ENCODE measurements at places on chromosomes 13 and 19.

GRCh38 chr19:1650650-1651567 is 1.5 kb downstream of the TCF3 start:
- DNase-seq = no peak

- no peak for DNase-seq
Measured at GRCh38 chr13:29484796-29485195, 110.7 kb downstream of the SLC7A1 start.

DNA sequence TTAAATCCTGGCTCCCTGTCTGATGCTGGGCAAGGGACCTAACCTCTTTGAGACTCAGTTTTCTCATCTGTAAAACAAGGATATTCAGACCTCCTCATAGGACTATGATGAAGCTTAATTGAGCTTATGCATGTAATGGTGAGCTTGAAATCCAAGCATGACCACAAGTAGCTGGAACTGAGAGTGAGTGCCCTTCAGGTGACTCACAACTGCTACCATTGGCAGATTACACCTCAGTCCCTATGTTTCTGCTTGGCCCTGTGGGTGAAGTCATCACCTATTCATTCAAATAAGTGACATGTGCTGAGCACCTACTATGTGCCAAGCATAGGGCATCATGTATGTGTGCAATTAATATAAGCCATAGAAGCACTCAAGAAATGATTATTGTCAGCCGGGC is 25.7 kb downstream of the NOVA2 start:
- no peak for DNase-seq

GRCh38 chr19:54233941-54234340 is 8.6 kb downstream of the LILRA6 start:
- DNase-seq = no peak

DNA sequence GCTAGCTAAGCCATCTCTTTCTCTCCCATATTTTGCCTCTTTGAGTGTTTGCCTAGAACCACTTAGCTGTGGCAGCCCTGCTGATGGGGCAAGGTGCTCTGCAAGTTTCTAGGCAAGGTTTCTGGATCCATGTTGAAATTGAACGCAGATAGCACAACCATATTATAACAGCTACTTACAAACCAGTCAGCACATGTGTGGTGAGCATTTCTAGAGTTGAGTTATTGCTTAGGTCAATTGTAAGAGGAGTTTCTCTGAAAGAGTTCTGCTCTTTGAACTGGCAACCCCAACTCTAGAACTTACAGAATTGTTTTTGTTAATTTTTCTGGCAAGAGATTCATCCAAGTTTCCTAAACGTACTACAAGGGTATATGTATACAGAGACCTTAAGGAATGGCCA is 103.3 kb downstream of the GGACT start:
- DNase-seq = no peak

DNA sequence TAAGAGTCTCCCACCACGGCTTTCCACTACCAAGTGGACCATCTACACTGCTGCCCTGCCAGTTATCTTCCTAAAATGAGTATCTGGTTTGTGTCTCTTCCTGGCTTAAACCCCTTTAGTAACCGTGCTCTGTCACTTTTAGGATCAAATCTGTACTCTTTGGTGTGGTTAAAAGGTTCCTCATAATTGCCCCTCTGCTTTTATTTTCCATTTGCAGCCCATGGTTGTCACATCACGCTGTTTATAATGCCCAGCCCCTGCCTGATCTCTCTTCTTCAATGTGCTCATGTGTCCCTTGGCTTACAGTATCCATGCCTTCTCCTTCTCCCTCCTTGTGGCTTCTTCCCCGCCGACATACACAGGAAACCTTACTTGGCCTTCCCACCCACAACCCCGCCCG is 100.1 kb downstream of the DGKH start:
- DNase-seq = no peak

DNA sequence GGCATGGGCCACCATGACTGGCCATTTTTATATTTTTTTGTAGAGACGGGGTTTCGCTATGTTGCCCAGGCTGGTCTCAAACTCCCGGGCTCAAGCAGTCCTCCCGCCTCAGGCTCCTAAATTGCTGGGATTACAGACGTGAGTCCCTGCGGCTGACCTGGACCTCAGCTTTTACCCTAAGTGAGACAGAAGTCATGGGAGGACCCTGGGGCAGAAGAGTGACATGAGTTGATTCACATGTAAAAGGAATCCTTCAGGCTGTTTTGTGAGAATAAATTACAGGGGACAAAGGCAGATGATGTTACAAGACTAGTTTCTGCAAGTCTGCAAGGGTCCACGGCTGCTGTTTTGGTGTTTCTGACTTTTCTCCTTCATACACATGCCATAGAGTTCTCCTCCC is 2.6 kb upstream of the BCAM start:
- no peak for DNase-seq

GRCh38 chr13:108444448-108444847 is 174.9 kb downstream of the TNFSF13B start:
- DNase-seq = no peak

DNA sequence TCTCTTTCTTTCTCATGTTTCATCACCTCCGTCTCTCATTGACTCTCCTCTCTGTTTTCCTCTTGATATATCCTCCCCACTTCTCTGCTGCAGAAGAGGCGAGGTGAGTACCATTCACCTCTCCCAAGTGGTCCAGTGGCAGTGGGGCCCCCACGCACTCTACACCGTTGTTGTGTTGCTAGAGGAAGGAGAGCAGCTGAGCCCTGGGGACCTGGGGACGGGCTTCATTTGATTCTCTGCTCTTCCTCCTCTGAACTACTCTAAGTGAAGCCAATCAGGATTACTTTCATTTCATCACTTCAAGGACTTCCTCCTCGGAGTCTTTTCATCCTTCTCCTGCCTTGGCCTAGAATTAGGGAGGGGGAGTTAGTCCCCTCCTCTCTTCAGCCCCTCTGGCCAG is 64.6 kb downstream of the CCNE1 start:
- DNase-seq = no peak

DNA sequence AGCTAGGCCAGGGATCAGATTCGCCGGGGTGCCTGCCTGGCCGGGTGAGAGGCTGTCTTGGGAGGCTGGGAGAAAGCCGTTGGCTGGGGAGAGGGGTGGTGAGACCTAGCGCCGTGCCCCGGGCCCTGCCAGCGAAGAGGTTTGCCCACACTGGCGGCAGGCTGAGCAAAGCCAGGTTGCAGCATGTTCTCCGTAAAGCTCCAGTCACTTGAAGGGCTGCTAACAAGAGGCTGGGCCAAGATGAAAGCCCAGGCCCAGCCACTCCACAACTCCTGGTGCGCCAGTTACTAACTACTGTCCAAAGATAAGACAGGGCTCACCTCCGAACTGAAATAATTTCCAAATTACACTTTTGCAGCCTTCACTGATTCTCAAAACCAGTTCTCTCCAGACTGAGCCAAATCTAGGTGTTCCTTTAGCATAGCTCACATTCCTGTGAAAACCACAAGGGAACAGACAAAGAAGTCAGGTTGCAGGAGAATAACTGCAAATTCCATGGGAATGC is 16.3 kb downstream of the ELAVL1 start:
- DNase-seq = no peak

DNA sequence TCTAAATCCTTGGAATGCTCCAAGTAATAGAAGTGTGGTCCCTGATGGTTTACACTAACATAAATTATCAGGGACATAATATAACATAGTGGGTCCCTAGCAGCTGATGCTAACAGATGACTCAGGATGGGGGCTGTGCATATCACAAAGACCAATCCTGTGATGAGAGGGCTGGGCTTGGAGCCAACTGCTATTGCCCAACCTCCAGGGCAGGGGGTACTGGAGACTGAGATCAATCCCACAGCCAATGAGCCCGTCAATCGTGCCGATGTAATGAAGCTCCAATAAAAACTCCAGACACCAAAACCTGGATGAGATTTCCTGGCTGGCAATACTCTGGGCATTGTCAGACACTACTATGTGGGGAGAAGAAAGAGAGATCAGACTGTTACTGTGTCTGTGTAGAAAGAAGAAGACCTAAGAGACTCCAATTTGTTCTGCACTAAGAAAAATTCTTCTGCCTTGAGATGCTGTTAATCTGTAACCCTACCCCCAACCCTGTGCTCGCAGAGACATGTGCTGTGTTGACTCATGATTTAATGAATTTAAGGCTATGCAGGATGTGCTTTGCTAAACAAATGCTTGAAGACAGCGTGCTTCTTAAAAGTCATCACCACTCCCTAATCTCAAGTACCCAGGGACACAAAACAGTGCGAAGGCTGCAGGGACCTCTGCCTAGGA is 33.4 kb downstream of the ABCC4 start:
- DNase-seq = no peak

DNA sequence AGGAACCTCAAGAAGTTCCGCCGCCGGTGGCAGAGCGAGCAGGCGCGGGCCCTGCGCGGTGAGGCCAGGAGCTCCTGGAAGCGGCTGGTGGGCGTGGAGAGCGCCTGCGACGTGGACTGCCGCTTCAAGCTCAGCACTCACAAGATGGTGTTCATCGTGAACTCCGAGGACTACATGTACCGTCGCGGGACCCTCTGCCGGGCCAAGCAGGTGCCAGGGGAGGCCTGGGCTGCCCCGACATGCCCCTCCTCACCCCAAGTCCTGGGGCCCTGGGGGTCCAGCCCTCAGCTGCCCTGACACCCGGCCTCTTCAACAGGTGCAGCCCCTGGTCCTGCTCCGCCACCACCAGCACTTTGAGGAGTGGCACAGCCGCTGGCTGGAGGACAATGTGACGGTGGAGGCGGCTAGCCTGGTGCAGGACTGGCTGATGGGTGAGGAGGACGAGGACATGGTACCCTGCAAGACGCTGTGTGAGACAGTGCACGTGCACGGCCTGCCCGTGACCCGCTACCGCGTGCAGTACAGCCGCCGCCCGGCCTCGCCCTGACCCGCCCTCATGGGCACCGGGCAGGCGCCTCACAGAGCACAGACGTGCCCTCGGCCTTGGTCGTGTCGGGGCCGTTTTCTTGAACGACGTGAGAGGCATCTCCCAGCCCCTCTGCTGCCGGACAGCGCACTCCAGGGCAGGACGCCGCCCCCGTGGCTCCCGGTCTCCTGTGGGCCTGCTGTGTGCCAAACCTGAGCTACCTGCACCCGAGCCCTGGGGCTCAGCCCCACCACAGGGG is 10.4 kb upstream of the F2RL3 start:
- DNase-seq = no peak

- DNase-seq = no peak
Measured at GRCh38 chr13:29909081-29909730, 58.8 kb upstream of the UBL3 start.

Data from NCI-H510A (cell line).